Mesenteric fat pad (tissue), 1 donor: ENCODE measurements at places on chromosomes 6 and 20. TPM values are rescaled to one million over a fixed set of nuclear protein-coding genes. Genes with fewer than 3 reads are reported as not detected.

PYGB gene
- total RNA-seq = 121 TPM

TSPO2 gene
- not detected for total RNA-seq

RAET1L gene
- total RNA-seq = not detected

FAM184A gene
- total RNA-seq = 4.8 TPM

OR2H2 gene
- total RNA-seq = not detected

HLA-DQB1 gene
- 21.5 TPM for total RNA-seq

TRIM15 gene
- not detected for total RNA-seq

TFAP2A gene
- total RNA-seq = 1.9 TPM

ZNF311 gene
- total RNA-seq = 0.64 TPM

GMPR gene
- total RNA-seq = 5.9 TPM

PNPLA1 gene
- total RNA-seq = 0.32 TPM

CGA gene
- total RNA-seq = not detected

RTN4IP1 gene
- total RNA-seq = 4.8 TPM
